Smooth muscle cell of the brain vasculature (primary cell): ENCODE measurements at places on chromosomes 2 and 18.

GRCh38 chr2:74583504-74583903 lies 29.0 kb downstream of the DOK1 start:
- DNase-seq = no peak

- no peak for DNase-seq
These were observed 38.6 kb upstream of the POLE4 start for GRCh38 chr2:74919827-74920226.

DNA sequence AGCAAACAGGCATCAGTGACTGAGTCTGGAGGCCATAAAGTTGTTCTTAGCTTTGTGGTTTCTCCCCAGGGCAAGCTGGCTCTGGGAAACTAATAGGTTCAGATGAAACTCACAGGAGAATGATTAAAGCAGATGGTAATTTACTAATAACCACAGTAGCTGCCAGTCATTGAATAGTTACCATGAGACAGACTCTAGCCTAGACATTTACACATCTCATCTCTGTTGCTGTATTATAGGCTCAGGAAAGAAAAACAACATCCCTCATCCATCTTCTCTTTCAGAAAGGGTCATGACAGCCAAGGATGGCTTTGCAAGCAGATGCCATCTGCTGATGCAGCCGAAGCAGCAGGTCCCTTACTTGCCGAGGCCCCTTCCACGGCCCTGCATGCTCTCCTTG lies 314.0 kb upstream of the ID2 start:
- no peak for DNase-seq

DNA sequence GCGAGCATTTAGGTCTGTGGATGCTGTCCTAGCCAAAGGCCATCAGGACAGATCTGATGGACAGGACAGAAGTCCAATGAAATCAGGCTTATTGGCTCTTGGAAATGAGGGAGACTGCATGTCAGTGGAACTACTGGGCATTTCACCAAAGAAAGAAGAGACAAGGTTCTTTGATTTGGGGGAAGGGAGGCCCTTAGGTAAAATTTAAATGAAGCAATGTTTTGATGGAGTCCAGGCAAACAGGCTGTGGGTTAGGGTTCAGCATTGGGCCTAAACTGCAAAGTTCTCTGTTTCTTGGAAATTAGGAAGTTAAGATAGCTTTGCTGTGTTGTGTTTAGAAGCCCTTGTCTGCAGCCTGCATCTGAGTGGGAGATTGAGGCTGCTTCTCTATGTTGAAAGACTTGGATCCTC lies 31.6 kb upstream of the RNF149 start:
- DNase-seq = no peak

GRCh38 chr2:128310094-128310716 lies 8.5 kb downstream of the HS6ST1 start:
- DNase-seq = no peak

DNA sequence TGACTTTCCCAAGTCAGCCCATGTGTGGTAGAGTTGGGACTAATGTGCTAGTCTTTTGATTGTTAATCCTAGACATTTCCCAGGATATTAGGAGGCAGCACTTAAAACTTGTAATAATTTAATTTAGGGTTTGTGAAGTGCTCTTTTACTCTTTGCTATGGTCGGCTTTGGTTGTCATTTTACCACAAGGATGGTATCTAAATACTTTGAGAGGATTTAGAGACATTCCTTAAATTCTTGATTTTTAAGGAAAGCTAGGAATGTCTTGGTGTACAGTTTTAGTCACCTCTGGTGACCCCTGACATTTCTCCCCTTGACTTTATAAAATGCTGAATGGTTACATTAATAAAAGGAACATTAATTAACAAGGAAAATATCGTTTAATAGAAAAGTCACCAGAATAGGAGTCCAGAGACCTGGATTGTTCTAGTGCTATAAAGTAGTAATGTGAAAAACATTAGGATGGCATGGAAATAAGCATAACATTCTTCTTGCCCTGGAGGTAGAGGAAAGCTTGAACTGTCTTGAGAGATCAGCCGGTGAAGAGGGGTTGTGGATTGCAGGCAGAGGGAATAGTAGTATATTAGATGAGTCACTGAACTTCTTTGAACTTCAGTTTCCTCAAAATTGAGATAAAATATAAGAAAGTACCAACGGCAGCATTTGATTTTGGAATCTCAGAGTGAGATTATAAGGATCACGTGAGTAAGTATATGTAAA lies 209.2 kb downstream of the MCFD2 start:
- no peak for DNase-seq

GRCh38 chr18:47166294-47166693 lies 9.9 kb downstream of the IER3IP1 start:
- DNase-seq = no peak

DNA sequence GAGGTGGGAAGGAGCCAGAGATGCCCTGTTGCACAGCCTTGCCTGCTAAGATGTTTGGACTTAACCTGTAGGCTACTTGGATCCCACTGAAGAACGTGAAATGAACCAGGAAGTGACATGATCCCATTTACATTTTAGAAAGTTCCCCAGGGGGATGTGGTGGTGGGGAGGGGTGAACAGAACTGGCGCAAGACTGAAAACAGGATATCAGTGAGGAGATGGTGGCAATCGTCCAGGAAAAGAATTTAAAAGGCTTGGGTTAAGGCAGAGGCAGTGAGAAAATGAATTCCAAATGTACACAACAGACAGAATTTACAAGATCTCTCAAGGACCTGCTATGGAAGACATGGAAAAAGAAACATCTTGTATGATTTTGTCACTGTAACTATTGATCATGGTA lies 42.3 kb downstream of the SULT1C2 start:
- DNase-seq = no peak

GRCh38 chr2:68328901-68329300 lies 9.2 kb upstream of the CNRIP1 start:
- no peak for DNase-seq

GRCh38 chr2:19674051-19675002 lies 227.5 kb downstream of the TTC32 start:
- DNase-seq = no peak

- no peak for DNase-seq
These were observed 68.1 kb upstream of the CTAGE1 start for GRCh38 chr18:22485808-22486244.

DNA sequence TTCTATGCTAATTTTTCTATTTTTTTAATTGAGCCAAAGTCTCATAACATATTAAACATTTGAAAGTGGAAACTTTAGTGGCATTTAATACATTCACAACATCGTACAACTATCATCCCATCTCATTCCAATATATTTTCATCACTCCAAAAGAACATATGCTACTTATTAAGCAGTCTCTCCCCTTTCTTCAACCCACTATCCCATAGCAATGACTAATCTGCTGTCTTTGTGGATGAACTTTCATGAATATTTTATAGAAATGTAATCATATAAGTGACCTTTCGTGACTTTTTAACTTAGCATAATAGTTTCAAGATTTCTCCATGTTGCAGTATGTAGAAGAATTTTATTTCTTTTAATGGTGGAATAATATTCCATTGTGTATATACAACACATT lies 90.3 kb downstream of the CCDC178 start:
- no peak for DNase-seq

- DNase-seq = no peak
These were observed 7.2 kb upstream of the ABCB11 start for GRCh38 chr2:169038338-169038757.

DNA sequence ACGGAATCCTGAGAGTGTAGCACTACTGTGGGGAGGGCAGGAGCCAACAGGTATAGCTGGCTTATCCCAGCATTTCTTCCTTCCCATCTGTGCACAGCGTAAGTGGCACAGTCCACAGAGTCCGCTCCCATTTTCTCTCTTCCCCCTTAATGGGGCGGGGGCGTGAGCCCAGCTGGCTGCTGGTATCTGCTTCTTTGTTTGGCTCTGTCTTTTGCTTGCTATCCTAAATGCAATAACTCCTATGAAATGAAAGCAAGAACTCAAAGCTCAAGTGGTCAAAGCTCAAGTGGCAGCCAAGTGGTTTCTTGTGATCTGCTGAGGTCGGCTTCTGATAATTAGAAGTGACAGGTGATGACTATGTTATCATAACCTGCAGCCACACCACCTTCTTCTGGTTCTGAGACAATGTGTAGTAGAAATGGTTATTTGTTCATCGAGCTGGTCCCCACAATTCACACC lies 192.7 kb downstream of the PLCL1 start:
- DNase-seq = no peak

DNA sequence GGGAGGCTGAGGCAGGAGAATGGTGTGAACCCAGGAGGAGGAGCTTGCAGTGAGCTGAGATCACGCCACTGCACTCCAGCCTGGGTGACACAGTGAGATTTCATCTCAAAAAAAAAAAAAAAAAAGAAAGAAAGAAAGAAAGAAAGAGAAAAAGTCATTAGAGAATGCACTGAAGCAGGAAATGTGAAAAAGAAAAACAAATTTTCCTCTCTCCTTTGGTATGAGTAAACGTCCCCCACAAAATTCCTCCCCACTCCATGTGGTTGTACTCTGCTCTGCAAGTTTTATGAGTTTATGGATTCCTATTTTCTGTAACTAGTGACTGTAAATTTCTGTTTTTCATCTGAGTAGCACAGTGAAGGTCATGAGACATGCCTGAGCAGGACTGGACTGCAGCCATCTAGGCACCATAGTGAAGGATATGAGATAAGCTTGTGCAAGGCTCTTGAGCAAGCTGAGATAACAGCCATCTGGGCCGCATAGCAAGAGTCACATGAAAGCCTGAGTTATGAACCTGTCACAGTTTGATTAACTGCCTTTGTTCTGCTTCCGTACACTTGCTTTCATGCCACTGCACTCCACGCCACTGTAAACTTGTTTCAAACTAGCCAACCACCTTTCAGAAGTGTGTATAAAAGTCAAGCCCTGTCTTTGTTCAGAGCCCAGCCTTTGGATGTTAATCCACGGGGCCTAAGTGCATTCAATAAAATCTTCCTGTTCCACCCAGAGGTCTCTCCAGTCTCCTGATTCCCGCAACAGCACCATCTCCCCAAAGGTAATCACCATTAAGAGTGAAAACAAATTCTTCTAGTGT lies 50.2 kb downstream of the SKA1 start:
- no peak for DNase-seq
